ENCODE measurements at places on chromosomes 4 and X.

- DNase-seq: no peak
These were observed 3.8 kb upstream of the CENPC start for GRCh38 chr4:67549123-67549522.

DNA sequence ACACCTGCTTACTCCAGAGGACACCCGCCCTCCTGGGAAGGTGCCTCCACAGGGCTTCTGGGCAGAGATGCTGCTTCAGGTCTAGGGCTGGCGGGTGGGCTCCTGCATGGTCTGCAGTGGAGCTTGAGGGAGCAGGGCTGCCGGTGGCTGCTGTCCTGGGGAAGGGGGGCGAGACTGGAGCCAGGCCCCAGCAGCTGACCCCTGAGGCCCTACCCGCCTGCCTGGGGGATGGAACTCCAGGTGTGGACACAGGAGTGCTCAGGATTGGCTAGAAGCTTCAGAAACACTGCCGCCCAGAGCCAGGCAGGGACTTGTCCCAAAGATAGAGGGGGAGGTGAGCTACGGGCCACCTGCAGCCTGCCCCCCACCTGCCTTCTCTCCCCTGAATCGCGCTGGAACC is 33.0 kb upstream of the ADRA2C start:
- DNase-seq: no peak

- no peak for DNase-seq
These were observed 1.3 kb downstream of the SPATA18 start for GRCh38 chr4:52052475-52052780.

GRCh38 chr4:25351777-25352416 is 25.2 kb upstream of the ANAPC4 start:
- DNase-seq: no peak

DNA sequence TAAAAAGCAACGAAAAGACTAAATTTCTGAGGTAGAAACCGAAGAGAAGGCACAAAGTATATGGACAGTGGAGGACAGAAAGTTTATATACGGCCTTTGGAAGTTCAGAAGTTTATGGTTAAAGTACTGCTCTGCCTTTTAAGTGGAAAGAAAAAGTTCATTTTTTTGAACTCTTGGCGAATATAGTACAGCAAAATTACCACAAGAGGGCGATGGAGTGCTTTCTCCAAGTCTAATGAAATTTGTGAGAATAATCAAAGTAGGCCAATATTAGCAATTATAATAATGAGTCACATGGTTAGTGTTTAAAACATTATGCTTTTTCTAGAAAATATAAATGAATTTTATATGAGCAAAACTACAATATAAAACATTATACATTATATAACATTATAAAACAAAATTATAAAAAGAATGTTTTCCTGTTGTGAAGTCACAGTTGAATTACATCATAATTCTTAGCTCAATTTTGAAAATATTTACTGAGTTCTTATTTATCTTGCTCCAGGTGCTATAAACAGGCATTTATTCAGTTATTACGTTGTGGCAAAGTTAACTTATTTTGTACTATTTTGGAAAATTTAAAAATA is 136.2 kb upstream of the BMPR1B start:
- no peak for DNase-seq

DNA sequence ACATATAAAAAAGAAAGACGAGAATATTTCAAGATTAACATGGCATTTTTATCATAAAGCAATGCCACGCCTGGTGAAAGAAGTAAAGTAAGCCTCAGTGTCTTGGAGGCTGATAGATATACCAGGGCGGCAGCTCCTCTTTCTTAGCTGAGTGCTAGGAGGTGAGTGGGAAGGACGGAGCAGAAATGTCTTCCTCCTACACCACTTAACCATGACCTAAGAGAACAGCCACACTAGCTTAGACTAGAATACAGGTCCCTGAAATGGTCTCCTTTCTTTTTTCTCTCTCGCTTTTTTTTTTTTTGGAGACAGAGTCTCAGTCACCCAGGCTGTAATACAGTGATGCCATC is 75.0 kb downstream of the NAF1 start:
- DNase-seq: no peak

- DNase-seq: peak; percentile 39
These were observed 9.0 kb upstream of the PITX2 start for GRCh38 chr4:110631584-110632505.

DNA sequence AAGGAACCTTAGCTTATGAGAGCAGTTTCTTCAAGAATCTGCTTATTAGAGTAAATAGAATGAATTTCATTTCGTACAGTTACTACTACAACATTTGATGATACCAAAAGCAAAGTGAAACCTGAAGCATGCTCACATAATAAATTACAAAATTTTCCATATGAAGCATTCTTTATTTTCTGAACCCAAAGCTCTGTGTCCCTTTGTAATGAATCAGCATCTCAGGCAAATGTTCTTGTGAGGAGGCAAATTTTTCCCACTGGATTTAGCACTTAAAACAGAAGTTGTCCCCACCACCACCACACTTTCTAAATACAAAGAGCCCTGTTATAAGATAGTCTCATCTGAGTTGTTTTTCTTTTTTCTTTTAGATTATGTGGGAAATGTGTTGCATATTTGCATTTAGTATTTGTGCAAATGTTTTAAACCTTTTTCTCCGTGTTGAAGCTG is 70.7 kb upstream of the NFKB1 start:
- DNase-seq: peak; percentile 20

DNA sequence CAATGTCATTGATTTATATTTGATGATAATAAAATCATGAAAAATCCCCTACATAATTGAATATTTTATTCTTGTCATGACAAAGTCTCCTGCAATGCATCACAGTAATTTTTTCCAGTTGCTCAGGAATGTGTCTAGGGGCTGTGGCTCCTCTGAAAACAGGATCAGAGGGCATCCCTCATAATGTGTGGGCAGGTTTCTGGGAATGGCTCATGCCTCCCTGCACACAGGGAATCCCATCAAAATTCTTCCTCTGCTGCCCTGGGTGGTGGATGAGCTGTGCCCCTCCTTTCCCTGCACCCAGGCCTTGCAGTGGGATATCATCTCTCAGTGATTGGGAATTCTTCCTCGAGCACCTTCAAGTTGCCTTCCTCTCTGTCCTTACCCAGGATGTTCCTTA is 20.4 kb upstream of the PUDP start:
- no peak for DNase-seq

DNA sequence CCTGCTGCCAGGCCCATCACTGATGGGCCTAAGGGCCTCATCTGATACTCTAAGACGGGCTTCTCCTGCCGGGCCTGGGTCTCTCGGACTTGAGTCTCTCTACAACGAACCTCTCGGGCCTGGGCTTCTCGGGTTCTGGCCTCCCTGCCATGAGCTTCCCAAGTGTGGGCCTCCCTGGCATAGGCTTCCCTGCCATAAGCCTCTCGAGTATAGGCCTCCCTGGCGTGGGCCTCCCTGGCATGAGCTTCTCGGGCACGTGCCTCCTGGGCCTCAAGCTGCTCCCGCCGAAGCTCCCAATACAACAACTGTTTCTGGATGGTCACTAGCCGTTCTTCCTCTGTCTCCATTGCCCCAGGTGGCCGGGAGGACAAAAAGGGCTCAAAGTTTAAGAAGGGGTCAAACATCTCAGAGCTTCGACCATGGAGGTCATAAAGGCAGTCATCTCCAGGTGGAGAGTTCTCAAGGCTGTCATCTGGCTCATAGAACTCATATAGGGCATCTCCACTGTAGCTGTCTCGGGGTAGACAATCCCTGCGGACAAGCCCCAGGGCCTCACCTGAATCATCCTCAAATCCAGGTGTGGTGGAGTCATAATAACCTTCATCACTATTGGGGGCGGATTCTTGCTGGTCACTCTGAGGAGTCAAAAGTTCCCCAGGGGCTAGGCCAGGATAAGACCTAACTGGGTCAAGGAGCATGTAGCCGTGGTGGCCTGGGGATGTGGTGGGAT is 14.1 kb downstream of the AMER1 start:
- DNase-seq: no peak

- DNase-seq: no peak
These were observed 56.0 kb upstream of the MAGED1 start for GRCh38 chrX:51837451-51837850.

DNA sequence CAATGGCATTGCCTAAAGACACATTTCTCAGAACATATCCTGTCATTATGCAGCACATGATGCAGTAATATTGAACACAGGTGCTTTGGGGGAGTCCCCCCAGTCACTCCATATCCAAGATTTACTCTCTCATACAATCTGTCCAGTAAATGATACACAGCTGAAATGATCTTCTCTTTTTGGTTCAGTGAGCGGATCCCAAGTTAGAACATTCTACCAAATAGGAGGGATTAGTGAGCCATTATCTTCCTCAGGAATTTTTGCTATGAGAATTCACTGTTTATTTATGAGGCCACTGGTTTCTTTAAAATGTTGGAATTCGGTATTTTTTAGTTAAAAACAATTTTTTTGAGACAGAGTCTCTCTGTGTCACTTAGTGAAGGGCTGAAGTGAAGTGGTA is 96.5 kb downstream of the TRAPPC11 start:
- no peak for DNase-seq

DNA sequence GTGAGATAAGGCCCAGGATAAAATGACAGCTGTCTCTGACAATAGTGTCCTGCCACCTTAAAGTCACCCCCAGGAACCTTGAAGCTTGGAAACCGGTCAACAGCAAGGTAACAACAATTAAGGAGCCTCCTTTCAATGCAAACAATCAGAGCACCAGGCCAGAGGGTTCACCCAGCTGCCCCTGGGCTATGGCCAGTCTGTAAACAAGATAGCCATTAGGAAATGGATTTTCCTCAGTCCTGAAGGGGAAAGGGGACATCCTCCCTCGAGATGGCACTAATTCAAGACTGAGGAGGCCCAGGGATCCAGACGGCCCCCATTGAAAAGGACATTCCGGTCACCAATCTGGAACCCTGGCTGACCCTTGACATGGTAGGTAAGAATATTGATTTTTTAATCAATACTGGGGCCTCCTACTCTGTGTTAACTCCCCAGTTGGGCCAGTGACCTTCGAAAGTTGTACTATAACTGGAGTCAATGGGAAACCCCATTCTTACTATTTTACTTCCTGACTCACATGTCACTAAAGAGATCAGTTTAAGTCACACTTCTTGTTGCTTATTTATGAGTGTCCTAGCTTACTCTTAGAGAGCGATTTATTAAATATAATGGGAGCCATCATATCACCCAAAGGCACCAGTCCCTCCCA is 61.7 kb upstream of the CT45A1 start:
- no peak for DNase-seq

DNA sequence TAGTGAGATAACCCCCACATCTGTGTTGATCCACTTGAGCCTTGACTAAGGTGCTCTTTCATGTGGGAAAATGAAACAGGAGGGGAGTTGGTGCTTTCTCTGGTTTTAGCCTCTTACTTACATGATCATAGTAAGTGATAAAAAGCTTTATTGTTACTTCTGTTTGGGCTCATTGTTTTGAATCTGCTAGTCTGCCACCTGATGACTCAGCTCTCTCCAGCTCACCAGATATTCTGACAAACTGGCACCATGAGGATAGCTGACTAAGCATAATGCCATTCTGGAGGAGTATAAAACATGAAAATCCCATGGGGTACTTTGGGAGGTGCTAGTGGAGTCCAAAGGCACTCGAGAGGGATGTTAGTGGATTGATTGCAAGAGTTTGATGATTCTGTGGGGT is 824.0 kb downstream of the RAPGEF2 start:
- no peak for DNase-seq

- no peak for DNase-seq
These were observed 57.2 kb downstream of the IRF2 start for GRCh38 chr4:184416913-184417734.

GRCh38 chrX:139112432-139112831 is 400.9 kb upstream of the FGF13 start:
- DNase-seq: no peak

GRCh38 chr4:13527981-13528820 is 16.1 kb downstream of the NKX3-2 start:
- DNase-seq: no peak

- no peak for DNase-seq
These were observed 22.3 kb upstream of the RASGEF1B start for GRCh38 chr4:81494031-81494431.

DNA sequence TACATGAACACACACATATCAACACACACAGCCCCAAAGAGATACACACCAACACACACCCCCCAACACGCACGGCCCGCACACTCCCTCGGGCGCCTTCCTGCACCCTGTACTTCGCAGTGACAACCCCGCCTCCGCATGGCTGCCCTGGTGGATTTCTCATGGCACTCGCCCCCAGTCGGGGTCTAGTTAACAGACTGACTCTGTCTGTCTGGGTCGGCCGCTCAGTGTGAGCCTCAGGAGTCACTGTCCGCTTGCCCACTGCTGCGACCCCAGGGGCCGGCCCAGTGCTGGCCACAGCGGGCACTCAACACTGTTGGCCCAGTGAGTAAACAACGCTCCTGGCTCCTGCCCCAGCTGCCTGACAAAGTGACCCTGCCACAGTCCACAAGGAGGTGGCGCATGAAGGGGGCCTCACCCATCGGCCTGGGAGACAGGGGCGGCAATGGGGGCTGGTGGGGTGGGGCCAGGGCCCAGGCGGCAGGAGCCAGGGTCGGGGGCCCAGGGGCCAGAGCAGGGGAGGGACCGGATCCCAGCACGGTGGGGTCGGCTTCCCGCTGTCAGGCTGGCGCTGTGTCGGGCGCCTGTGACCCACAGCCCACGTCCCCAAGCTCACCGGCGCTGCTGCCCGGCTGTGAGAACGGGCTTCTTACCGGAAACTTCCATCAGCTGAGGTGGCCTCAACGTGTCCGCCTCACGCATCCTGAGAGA is 40.2 kb upstream of the MAN2B2 start:
- DNase-seq: no peak

- DNase-seq: no peak
These were observed 1.7 kb downstream of the SH3D19 start for GRCh38 chr4:151323667-151324066.

- DNase-seq: no peak
These were observed 10.0 kb upstream of the HS3ST1 start for GRCh38 chr4:11438647-11439046.

DNA sequence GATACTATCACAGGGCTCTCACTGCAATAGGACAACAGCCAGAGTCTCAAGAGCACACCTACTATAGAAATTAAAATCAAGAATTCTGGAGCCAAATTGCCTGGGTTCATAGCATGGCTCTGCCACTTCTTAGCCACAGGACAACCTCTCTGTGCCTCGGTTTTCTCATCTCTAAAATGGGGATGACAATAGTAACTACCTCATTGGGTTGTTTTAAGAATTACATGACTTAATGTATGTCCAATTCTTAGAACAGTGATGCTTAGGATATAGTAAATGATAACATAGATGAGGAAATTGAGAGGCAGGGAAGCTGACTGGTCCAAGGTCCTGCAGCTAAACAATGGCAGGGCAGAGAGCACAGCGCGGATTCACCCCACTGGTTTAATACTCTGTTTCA is 11.0 kb upstream of the ODAPH start:
- no peak for DNase-seq

GRCh38 chr4:145731028-145731427 is 51.1 kb downstream of the C4orf51 start:
- peak; percentile 70 for DNase-seq

- DNase-seq: no peak
These were observed 518.8 kb downstream of the RAB28 start for GRCh38 chr4:12965334-12965733.

GRCh38 chr4:15779809-15780208 is 1.7 kb downstream of the CD38 start:
- DNase-seq: no peak

All from smooth muscle cell of the brain vasculature (primary cell).